ENCODE measurements at places on chromosomes 2 and 18.
A peak's percentile ranks its signal among the peaks of the same experiment; 100 is the strongest.

DNA sequence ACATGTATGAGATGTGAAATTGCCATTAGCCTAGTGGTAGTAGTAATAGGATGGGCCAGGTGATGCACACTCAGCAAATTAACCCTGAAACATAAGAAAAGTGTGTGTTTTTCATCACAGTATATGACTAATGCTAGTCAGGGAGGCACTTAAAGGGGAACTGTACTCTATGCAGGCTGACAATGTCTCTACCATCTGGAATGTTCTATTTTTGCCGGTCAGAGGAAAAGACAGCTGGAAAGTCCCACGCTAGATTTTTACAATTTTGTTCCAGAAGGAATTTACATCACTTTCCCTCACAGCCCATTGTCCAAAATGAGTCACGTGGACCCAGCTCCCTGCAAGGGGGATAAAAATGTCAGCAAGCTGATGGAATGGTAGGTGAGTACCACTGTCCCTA is 746.3 kb upstream of the CHAC2 start:
- DNase-seq = no peak

GRCh38 chr2:63738019-63738418 is 103.7 kb upstream of the UGP2 start:
- no peak for DNase-seq

DNA sequence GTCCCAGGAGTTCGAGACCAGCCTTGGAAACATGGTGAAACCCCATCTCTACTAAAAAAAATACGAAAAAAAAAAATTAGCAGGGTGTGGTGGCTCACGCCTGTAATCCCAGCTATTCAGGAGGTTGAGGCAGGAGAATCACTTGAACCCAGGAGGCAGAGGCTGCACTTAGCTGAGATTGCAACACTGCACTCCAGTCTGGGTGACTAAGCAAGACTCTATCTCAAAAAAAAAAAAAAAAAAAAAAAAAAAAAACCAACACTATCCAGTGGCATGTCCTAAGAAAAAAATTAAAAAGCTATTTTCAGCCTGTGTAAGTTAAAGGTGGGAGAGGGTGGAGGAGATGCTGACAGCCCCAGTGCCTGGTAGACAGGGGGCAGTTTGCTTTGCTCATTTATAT is 32.2 kb upstream of the REL start:
- peak; percentile 46 for DNase-seq

GRCh38 chr2:157900203-157900602 is 24.1 kb upstream of the ACVR1 start:
- no peak for DNase-seq

- DNase-seq = no peak
Measured at GRCh38 chr2:20141056-20141762, 83.7 kb downstream of the SDC1 start.

DNA sequence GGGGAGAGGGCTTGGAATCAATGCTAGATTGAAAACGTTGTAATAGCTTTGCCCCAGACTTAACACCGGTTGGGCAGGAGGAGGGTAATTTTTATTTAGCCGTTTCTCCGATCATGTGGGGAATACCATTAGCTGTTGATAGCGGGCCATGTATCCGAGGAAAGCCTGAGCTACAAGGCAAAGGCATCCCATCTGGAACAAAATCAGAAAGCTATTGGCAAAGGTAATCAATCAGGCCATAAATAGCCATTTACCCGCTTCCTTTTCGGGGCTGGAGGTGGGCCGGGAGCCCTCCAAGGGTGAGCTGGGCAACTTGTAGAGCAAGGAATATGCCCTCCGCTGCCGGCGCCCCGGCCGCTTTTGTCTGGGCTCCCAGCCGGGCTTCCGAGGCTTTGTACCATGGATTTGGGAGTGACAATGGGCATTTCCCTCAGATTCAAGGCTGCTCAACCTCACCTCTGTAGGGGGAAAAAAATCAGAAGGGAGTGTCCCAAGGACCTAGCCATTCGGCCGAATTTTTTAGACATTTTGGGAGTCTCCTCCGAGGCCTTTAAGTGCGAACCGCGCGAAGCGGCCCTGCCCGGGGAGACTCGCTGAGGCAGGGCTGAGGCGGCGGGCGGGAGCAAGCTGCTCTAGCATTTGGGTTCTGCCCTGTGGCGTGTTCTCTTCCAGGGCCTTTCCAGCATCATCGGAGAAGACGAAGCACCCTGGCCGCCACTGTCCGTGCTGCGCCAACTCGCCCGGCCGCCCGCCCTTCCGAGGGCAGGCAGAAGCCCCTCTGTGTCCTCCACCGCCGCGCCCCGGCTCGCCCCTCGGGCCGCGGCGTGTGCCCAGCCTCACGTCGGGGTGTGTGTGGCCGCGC is 1.1 kb upstream of the HOXD9 start:
- no peak for DNase-seq

DNA sequence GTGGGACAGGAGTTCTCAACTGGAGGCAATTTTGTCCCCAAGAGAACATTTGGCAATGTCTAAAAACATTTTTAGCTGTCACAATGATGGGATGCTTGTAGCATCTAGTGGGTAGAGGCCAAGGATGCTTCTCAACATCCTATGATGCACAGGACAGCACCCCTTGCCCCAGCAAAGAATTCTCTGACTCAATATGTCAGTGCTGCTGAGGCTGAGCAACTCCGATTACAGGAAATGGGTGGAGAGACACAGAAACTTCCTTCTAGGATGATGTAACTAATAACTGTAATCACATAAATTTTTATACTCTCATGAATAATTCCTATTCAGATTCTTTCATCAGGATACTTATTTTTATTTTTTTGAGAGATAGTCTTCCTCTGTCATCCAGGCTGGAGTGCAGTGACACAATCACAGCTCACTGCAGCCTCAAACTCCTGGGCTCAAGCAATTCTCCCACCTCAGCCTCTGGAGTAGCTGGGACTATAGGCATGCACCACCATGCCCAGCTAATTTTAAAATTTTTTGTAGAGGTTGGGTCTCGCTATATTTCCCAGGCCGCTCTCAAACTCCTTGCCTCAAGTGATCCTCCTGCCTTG is 120.3 kb upstream of the ACAA2 start:
- DNase-seq = no peak

GRCh38 chr2:31937741-31938140 is 73.1 kb downstream of the MEMO1 start:
- no peak for DNase-seq

DNA sequence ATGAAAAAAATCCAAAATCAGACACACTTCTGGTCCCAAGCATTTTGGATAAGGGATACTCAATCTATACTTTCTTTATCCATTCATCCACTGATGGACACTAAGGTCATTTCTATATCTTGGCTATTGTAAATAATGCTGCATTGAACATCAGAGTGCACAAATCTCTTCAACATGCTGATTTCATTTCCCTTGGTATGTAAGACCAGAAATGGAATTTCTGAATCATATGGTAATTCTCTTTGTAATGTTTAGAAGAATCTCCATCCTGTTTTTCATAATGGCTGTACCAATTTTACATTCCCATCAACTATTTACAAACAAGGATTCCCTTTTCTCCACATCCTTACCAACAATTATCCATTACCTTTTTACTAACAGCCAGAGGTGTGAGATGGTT is 33.7 kb upstream of the MCM6 start:
- DNase-seq = no peak

DNA sequence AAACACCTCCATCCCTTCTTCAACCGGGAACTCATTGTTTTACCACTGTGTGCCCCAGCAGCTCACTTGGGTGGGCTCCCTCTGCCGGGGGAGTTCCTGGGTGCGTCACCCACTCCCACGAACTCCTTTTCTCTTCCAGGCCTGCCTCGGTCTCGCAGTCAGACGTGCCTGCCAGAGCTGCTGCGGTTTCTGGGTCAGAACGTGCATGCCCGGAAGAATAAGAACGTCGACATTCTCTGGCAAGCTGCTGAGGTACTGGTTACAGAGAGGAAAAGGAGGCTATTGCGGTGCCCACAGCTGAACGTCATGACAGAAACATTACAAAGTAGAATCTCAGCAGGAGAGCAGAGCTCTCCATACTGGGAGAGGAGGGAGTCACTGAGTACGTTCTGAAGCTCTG is 35.6 kb downstream of the COA5 start:
- DNase-seq = no peak

DNA sequence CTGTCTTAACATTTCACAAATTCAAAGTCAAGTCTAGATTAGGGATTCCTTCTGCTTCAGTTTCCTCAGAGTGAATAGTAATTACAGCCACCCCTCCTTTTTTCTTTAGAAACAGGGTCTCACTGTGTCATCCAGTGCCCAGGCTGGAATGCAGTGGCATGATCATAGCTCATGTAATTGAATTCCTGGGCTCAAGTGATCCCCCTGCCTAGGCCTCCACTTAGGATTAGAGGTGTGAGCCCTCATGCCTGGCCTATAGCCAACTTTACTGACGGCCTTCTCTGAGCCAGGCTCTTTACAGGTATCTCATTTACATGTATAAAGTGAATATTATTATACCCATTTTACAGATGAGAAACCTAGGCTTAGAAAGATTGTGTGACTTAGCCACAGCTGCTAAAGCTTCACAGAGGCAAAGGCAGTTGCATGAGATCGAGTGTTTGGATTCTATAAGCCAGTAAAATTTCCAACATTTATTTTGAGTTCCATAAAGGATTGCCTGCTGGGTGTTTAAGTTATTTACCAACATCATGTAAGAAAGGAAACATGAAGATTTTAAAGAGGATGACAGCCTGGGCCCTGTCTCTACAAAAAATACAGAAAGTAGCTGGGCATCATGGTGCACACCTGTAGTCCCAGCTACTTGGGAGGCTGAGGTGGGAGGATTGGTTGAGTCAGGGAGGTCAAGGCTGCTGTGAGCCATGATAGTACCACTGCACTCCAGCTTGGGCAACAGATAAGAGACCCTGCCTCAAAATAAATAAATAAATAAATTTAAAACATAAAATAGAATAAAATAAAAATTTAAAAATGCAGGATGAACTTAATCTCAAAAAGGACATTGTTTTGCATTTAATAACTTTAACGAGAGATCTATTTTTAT is 1.8 kb downstream of the ENOSF1 start:
- DNase-seq = no peak

DNA sequence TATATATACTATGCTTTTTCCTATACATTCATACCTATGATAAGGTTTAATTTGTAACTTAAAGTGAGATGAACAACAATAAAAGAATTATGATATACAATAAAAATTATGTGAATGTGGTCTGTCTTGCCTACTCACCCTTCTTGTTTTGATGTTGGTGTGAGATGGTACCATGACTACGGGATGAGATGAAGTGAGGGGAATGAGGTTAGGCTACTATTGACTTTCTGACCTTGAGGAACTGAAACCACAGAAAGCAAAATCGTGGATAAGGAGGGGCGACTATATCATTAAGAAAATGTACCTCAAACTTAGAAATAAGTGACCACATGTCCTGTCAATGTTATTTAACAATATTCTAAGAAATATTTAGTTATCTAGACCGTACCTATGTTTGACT is 103.9 kb upstream of the PPP1CB start:
- peak; percentile 52 for DNase-seq

DNA sequence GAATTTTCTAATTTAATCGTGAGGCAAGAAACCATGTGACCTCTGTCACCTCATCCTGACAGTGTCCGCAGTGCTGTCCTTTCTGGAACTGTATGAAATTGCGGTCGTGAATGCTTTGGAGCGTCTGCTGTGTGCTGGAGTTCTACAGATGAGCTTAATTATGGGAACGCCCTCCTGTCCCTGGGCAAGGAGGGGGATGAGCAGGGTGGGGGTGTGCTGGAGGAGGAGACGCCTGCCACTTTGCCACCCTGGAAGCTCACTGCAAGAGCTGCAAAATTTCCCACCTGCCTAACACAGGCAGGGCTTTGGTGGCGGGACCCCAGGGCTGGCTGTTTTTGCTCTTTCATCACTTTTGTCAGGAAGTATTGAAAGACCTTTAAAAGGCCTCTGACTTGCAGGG is 6.5 kb downstream of the LPIN1 start:
- DNase-seq = no peak

DNA sequence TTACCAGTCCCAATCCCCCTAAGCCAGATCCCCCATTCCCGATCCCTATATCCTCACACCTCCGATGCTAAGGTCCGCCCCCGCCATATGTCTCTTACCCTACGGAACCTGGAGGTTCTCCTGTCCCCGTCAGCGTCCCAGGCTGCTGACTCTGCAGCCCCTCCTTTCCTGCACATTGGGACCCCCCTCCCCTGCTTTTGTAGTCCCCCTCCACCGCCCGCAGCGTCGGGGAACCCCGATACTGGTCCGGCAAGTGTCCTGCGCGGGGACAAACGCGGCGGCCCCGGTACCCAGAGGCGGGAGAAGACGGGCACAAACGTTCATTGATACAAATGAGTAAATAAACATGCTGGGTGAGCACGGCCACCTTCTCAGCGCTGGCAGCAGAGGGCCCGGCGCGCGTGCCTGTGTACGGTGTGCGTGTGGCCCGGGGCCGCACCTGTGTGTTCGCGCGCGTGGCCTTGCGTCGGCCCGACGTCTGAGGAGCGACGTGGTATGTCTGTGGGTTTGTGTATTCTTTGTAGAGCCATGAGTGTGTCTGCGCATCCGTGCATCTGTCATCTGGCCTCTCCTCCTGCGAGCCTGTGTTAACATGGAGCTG is 2.0 kb upstream of the CYP26B1 start:
- DNase-seq = peak; percentile 35

DNA sequence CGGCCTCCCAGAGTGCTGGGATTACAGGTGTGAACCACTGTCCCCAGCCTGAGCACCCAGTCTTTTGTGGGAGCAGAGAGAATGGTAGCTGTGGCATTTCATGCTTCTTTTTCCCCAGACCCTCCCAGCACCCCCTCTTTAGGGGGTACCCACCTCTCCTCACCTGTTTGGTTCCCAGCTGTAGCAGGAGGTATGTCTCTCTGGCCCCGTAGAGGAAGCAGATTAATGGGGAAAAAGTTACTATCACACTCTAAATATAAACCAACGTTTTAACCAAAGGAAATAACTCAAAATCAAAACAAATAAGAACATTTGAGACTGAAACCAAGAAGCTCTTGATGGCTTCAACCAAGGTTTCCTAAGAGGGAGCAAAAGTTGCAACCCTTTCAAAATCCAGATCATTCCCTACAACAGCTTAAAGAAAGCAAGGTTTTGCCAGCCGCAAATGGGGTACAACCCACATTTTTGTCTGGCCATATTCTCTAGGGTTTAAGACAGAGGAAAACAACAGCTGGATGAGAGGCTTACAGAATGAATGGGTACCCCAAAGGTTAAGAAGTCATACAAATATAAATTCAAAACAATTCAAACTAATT is 8.0 kb downstream of the RNF125 start:
- no peak for DNase-seq

DNA sequence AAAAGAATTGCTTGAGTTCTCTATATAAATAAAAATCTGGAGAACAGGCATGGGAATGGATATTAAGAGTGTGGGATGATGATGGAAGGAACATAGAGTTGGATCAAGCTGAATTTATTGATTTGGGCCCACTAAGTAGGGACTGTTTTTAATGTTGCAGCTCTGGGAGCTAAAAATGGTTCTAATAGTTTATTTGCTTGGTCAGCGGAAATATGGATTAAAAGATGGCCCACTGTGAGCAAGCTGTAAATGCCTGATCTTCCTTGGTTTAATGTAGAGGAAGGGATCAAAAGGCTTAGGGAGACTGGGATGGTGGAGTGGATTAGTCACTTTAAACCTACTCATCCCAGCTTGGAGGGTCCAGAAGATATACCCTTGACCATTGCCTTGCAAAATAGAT is 429.4 kb upstream of the NXPH2 start:
- no peak for DNase-seq
